ENCODE measurements at places on chromosomes 12 and 14. TPM values are rescaled to one million over a fixed set of nuclear protein-coding genes. Genes with fewer than 3 reads are reported as not detected.

PLA2G1B gene
- total RNA-seq: not detected

PDE3A gene
- total RNA-seq: not detected

PPFIA2 gene
- not detected for total RNA-seq

LGALS3 gene
- total RNA-seq: 40.6 TPM

KITLG gene
- 0.10 TPM for total RNA-seq

SCNN1A gene
- 0.43 TPM for total RNA-seq

KCNA1 gene
- not detected for total RNA-seq

IL22 gene
- total RNA-seq: not detected

ANO2 gene
- total RNA-seq: not detected

RHEBL1 gene
- 8.4 TPM for total RNA-seq

NFE2 gene
- total RNA-seq: not detected

BICDL1 gene
- 54.4 TPM for total RNA-seq

SPIC gene
- total RNA-seq: not detected

GSG1 gene
- not detected for total RNA-seq

TSPAN9 gene
- total RNA-seq: 0.07 TPM

CIROP gene
- not detected for total RNA-seq

DIO2 gene
- not detected for total RNA-seq

ACOT6 gene
- not detected for total RNA-seq

FAM222A gene
- total RNA-seq: 0.58 TPM

ADCY6 gene
- not detected for total RNA-seq

CLEC2A gene
- not detected for total RNA-seq

PPM1H gene
- not detected for total RNA-seq

G2E3 gene
- total RNA-seq: 28.9 TPM

REP15 gene
- 0.43 TPM for total RNA-seq

KLRC1 gene
- not detected for total RNA-seq

GEMIN2 gene
- total RNA-seq: 17.2 TPM

RTN1 gene
- total RNA-seq: not detected

TAS2R7 gene
- total RNA-seq: not detected

JPH4 gene
- total RNA-seq: 0.10 TPM

Measured in activated naive CD4-positive, alpha-beta T cell treated with anti-CD3 and anti-CD28 coated beads, Interleukin-2, amount 10 ng/mL, durations not matched to agents 5 hours and 36 hours (primary cell).